ENCODE measurements at places on chromosomes 12 and 14.

DNA sequence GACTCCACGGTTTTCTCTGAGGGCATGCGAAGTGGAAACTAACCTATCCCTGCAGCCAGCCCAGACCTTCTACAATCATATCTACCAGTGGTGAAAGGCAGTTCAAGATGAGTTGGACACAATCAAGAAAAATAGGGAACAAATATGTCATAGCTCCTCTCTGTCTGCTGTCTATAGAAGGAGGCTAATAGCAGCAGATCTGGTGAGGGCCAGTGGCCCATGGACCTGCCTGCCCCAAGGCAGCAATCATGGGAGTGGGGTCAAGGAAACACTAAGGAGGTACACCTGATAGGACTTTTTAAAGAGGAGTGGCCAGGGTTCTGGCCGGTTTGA lies 149.5 kb downstream of the PRKCH start:
- no peak for DNase-seq

- DNase-seq: no peak
These were observed 695.5 kb downstream of the BCL11B start for GRCh38 chr14:98576463-98576862.

DNA sequence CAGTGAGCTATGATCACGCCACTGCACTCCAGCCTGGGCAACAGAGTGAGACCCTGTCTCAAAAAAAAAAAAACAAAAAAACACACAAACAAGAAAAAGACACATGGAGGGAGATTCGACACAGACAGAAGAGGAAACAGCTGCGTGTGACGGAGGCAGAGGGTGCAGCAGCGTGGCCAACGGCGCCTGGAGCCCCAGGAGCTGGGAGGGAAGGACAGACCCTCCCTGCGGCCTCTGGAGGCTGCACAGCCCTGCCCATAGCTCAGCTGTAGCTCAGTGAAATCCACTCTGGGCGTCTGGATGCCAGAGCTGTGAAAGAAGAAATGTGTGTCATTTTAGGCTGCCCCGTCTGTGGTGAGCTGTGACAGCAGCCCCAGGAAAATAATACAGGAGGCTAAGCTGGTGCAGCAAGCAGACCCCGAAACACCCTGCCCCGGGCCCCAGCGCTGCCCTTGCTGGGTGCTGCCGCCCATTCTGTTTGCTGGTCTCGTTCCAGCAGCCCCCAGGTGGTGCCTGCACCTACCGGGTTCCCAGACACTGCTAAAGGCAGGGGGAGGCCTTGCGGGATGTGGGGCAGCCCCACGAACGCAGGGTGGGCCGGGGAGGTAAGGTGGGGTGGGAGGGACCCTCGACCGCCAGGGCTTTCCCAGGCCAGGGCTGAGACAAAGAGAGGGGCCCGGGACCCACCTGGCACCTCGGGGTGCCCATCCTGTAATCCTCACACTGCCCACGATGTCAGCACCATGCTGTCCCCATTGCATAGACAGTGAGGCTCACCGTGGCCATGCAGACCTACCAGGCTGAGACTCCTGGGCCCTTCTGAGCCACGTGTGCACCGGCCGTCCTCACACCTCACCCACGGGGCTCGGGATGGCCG lies 21.2 kb downstream of the GALNT9 start:
- DNase-seq: no peak

DNA sequence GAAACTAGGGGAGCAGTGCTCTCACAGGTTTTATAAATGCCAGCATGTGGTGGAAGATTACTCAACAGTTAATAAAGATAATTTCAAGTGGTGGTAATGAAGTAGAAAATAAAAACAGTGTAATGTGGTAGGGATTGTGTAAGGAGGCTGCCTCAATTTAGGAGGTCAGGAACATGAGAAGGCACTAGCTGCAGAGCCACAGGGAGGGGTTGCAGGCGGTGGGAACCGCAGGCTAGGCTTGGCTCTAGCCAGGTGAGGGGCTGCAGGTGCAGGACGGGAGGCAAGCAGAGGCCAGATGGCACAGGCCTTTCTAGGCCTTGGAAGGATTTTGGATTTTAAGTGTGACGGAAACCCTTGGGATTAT lies 768 bp downstream of the METTL25 start:
- no peak for DNase-seq

DNA sequence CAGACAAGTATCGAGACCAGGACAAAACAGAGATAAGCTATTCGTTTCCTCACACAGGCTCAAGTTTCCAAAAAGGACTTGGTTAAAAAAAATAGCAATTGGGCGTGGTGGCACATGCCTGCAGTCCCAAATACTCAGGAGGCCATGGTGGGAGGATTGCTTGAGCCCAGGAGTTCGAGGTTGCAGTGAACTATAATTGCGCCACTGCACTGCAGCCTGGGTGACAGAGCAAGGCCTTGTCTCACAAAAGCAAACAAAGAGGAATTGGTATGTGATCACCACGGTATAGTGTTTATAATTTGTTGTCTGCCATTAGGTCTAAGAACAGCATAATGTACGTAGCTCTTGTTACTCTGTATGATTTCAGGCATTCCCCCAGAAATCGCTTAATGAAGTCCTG lies 175.3 kb downstream of the DERA start:
- no peak for DNase-seq

- DNase-seq: no peak
These were observed 304.7 kb downstream of the SSPN start for GRCh38 chr12:26499979-26500640.

- no peak for DNase-seq
These were observed 45.7 kb downstream of the SPATS2 start for GRCh38 chr12:49413010-49413409.

- DNase-seq: no peak
These were observed 77.8 kb downstream of the NDUFA12 start for GRCh38 chr12:94925729-94926128.

DNA sequence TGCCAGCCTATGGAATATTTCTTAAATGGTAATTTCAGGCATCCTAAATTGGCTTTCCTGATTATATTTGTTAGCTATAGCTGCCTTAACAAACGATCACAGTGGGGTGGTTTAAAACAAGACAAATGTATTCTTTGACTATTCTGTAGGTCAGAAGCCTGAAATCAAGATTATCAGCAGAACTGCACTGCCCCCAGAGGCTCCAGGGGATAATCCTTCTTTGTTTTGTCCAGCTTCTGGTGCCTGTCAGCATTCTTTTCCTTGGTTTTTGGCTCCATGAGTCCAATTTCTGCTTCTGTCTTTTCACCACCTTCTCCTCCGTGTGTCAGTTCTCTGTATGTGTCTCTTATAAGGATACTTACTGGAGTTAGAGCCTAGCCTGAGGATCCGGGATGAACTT lies 1282.2 kb upstream of the USP15 start:
- no peak for DNase-seq

DNA sequence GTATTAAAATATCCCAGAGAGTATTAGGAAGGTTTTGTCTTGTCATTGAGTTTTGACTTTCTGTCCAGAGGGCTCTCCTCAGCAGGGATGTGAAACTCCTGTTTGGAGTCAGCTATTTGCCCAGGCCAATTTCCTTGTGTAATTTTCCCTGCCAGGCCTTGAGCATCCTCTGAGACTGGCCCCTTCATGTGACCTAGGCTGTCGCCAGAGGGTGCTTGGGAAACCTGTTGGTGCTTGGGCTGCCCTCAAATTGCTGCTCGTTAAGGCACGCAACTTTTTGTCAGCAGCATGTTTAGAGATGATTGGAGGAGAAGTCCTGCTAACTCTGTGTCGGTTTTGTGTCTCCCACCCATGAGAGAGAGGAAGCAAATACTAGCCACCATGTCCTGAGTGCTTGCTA lies 39.1 kb downstream of the IQSEC3 start:
- DNase-seq: no peak

DNA sequence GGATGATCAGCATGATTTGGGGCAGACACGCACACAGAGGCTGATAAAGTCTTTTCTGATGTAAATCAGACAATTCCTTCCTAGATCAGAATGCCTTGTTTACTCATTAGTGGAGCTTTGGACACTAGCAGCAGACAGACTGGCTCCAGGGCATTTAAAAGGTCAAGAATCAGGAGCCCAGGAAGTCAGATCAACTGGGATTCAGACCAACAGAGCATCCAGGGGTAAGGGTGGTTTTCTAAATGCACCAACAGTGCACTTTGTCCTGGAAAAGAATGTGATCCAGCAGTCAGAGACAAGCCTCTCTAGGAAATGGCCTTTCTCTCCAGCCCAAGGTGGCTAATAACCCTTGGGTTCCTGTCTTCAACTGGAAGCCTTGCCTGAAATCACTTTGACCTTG lies 405.3 kb downstream of the MED13L start:
- DNase-seq: no peak

DNA sequence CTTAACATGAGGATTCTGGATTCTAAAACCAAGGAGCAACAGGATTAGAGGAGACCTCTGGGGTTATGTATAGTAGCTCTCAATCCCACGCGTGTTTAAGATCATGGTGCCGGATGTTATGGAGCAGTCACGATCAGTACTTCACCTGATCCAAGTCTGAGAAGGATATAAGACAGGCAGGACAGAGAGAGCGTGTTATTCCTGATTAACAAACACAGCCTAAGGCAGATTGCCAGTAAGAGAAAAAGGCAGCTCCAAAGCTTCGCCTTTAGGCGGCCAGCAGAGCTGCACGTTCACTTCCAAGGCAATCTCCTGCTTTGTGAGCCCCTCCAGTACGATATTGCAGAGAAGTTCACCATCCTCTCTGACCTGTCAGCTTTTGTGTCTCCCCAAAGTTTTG lies 5.5 kb downstream of the SETD3 start:
- DNase-seq: no peak

DNA sequence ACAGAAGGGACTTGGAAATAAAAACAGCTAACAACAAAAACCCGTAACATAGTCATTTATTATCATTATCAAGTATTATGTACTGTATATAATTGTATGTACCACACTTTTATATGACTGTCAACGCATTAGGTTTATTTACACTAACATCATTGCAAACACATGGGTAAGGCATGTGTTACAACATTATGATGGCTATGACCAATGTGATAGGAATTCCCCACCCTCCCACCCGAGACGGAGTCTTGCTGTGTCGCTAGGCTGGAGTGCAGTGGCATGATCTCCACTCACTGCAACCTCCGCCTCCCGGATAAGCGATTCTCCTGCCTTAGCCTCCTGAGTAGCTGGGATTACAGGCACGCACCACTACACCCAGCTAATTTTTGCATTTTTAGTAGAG lies 82.6 kb downstream of the ERC1 start:
- no peak for DNase-seq

- DNase-seq: no peak
These were observed 14.6 kb downstream of the BEST3 start for GRCh38 chr12:69684466-69684865.
